Aorta (tissue), 5 donors: ENCODE measurements at places on chromosomes 11 and 22. TPM values are rescaled to one million over a fixed set of nuclear protein-coding genes. Genes with fewer than 3 reads are reported as not detected.

Gene PACSIN3
- total RNA-seq = 24.6 TPM

Gene CST6
- 6.6 TPM for total RNA-seq

Gene VWA5A
- total RNA-seq = 24.5 TPM

Gene MGAT3
- 11.0 TPM for total RNA-seq
